ENCODE measurements at places on chromosomes 5 and 9. TPM values are rescaled to one million over a fixed set of nuclear protein-coding genes. Genes with fewer than 3 reads are reported as not detected.
A peak's percentile ranks its signal among the peaks of the same experiment; 100 is the strongest.

- DNase-seq, result no peak
Observed at GRCh38 chr9:79123415-79123814, 448.4 kb upstream of the TLE4 start.

DNA sequence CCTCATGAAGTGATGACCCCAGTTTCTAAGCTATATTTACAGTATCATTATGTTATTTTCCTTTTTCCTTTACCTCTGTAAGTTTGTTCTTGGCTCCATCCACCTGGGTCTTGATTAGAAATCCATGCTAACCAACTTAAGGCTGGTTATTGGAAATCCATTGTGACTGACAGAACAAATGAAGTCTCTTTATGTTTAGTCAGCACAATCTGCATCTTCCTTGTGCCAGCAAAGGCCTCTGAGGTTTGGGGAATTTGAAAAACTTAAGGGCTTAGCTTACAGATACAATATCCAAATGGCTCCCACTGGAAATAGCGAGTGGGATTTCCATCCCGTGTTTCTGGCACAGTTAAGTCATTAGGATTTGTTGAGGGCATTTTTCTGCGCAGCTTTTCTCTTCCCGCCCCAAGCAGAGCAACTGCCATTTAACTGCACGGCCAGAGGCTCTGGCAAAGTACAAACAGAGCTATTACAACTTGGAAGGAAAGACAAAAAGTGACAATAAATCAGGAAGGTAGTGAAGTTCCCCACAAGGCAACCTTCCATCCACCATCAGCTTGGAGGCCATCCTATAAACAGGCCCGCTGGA is 64.2 kb downstream of the DCP2 start:
- no peak for DNase-seq

- DNase-seq, result peak; percentile 87
Observed at GRCh38 chr9:85258823-85259370, 482.9 kb downstream of the AGTPBP1 start.

- no peak for DNase-seq
Observed at GRCh38 chr5:170238456-170239196, 5.8 kb downstream of the C5orf58 start.

DNA sequence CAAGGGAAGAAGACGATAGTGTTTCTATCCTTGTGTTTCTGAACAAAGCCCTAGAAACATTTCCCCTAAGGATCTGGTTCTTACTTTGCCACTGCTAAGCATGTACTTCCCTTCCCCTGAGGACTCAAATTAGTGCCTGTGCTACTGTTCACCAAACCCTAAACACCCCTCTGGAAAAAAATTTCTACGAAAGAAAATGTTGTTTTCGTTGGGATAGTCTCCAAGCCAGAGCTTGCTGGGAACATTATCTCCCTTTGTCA is 294.6 kb downstream of the BNC2 start:
- DNase-seq, result no peak

MIGA2 gene
- 7.8 TPM for total RNA-seq

DNA sequence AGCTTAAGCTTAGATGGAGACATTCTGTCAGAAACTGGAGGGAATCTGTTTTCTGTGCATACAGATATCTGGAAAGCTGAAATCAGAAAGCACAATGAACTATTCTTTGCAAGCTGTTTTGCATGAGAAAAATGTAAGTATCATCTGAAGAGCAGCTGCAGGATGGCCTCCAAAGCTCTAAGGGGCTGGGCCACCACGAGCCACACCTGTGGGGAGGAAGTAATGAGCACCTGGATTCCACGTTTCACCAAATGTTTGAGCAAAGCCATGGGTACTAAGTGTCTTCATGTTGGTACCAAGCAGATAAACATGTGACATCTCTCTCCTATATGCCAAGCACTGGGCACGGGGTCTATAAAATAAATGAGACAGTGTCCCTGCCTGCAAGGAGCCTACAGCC is 199.3 kb downstream of the TTLL11 start:
- DNase-seq, result no peak

DNA sequence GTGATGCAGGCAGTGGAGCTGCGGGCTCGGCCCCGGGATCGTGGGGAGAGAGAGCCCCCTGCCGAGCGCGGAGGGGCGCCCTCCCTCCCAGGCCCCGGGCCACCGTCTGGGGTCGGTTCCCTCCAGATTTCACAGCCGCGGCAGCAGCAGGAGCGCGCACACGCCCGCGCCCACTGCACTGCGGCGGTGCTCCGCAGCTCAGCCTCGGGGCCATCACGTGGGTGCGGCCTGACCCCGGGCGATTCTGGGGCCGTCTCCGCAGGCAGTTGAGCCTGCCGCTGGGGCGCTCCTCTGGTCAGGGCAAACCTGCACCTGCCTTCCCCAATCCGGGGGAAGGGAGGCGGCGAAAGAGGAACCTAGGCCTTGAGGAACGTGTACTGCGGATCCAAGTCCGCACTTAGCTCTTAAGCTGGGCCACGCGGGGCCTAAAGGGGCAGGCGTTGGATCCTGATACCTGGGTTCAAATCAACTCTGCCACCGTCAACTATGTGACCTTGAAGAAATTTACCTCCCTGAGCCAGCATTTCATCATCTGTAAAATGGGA is 9.4 kb upstream of the DELE1 start:
- DNase-seq, result peak; percentile 20

DNA sequence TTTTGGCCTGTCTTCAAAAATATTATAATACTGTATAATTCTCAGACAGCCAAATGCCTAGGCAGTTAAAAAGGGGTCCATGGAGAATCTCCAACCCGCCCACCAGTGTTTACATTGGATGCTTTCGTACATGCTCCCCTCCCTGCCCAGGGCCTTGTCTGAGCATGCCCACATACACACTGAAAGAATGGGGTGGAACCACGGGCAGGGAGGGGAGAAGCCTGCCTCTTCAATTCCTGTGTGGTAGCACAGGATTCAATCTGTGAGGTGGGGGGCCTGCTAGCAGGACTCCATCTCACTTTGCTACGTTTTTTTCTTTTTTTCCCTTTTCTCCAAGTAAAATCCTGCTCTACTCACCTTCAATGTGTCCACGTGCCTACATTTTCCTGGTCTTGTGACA is 314.7 kb upstream of the GRAMD2B start:
- no peak for DNase-seq

LRRC70 gene
- 1.1 TPM for total RNA-seq

DNA sequence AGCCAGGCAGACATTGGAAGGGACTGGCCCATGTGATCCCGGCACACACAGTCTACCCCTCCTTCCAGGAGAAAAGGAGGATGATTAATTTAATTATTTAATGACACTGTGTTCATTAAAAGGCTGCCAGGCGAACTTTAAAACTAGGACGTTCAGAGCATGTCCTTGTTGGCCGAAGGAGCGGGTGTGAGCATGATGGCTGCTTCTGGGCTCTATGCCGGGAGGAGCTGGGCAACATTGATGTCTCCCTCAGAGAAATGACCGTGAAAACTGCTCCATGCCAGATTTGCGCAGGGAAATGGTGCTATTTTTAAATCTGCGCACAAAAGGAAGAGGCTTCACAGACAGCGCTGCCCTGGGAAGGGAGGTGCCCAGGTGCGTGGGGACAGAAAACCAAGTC is 284.9 kb upstream of the IRX4 start:
- DNase-seq, result no peak

- no peak for DNase-seq
Observed at GRCh38 chr5:176161431-176161830, 76.8 kb upstream of the SIMC1 start.

GRCh38 chr9:124110307-124110915 is 98.8 kb downstream of the LHX2 start:
- peak; percentile 79 for DNase-seq

DNA sequence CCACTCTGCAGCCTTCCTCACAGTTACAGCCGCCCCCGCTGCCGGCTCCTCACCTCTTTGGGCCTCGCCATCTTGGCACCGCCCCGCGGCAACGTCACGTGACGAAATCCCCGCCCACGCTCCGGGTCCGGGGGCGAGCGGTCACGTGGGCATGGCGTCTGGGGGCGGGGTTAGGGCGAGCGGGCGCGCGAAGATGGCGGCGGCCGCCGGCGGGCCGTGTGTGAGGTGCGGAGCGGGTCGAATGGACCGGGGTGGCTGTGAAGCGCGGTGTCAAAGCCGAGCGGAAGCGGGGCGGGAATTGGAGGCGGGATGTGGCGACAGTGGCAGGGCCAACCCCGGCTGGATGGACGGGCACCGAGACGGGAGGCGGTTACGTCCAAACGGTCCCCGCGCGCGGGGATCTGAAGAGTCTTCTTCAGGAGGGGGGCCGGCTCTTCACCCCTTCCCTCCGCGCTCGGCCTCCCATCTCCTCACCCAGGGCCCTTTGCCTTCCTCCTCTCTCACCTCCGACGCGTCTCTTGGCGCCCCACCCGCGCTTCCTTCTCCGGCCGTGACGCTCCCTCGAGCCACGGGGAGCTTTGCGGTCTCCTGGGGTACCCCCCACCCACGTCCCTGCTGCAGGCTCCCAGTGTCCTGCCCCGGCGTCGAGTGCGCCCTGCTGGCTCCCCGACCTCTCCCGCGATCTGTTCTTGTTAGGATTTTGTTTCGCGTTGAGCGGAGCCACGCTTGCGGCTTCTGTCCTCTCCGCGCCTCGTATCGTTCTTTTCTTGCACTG is at the start of the genes DOLK and NUP188:
DOLK (minus strand) TSS at position 77 of the 775 bp plus-strand sequence. CDS start 300 bp downstream, outside the sequence.
NUP188 (plus strand) TSS at position 173 of the 775 bp plus-strand sequence; CDS start at position 194, 21 bp downstream.
- DNase-seq, result peak; percentile 98

TTC23L gene
- total RNA-seq, result not detected

All from Daoy (cell line).